Stromal cell of bone marrow (primary cell): ENCODE measurements at places on chromosomes 6 and 20.

DNA sequence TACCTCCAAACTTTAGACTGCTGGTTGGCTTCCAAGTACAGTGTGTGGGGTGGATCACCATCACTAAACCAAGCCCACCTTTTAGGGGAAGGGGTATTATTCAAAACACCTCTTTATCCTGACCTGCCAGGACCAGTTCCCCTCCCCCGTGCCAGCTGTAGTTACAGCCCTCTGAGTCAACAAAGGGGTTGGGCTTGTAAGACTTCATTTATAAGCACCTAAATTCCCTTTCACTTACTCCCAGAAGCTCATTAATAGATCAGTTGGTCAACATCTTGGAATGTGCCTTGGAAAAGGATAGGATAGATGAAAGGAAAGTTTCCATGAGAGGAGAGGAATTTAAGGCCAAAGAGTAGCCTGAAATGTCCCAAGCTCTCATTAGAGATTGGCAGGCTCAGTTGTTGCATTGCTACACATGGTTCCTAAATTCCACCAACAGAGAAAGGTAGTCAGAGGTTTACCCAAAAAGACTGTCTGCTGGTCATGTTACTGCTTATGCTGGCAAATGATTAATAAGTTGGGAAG lies 59.2 kb downstream of the TNFAIP3 start:
- peak; percentile 65 for DNase-seq

DNA sequence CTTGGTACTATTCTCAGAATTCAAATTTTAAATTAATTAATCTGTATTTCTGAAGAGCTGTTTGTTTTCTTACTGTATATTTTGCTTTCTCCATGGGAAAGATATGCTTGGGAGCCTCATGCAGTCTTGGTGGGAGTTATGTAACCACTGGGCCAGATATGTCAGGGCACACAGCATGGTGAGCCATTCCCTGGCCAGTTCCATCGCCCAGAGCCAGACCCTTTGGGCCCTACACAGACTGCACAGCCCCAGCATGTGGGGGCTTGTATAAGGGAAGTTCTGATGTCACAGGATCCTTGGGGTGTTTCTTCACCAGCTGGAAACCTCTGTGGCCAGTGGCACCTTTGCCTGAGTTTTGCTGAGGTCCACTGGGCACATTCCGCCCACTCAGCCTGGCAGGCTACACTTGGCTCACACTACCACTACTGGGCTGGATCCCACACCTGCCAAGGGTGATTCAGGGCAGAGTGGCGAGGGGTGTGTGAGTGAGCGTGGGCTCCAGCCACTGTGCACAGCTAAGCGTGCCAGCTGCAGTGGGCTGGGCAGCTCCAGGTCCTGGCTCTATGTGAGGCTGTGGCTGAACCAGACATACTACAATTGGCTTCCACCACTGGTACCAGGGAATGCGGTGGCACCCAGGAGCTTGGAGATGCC lies 293.5 kb downstream of the ARHGAP18 start:
- no peak for DNase-seq

GRCh38 chr6:35084041-35084491 lies 57.1 kb downstream of the TCP11 start:
- no peak for DNase-seq

- no peak for DNase-seq
Measured at GRCh38 chr6:101847690-101848089, 454.2 kb downstream of the GRIK2 start.
